CD4-positive, alpha-beta T cell treated with Interferon alpha-2 for 1 hour (primary cell): ENCODE measurements at places on chromosomes 1 and 21.
A peak's percentile ranks its signal among the peaks of the same experiment; 100 is the strongest.

DNA sequence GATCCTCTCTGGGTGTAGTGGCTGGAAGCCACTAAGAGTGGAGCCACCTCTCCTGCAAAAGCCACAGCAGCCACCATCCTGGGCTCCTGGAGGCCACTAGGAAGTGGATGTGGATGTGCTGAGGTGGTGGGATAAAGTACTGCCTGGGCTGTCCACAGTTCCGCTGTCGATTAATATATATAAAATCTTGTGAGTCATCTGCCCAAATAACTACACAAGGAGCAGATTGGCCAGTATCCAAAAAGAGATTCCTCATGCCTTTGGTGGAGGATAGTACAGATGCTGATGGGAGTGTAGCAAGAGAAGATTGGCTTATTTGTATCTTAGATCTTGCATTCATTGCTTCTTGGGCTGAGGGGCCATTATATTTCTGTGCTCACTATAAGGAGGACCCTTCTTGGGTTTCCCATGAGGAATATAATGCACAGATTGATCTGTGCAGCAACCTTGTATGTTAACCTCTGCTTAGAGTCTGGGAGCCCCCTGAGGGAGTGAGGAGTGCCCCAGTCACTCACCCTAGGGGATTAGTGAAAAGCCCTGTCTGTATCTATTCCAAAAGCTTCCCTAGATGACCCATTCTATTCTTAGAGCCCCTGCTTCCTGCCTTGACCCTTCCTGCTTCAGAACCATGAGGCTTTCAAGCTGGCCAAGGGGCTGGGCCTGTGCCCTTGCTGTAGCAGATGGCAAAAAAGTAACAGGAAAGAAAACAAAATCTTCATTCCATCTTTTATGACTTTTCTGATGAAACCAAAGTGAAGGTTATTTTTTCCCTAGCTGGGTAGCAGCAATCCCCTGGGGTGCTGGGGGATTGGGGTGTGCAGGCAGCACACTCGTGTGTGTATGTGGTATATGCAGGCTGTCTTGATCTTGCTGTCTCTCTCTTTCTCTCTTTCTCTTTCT is 31.7 kb downstream of the RCSD1 start:
- no peak for DNase-seq

DNA sequence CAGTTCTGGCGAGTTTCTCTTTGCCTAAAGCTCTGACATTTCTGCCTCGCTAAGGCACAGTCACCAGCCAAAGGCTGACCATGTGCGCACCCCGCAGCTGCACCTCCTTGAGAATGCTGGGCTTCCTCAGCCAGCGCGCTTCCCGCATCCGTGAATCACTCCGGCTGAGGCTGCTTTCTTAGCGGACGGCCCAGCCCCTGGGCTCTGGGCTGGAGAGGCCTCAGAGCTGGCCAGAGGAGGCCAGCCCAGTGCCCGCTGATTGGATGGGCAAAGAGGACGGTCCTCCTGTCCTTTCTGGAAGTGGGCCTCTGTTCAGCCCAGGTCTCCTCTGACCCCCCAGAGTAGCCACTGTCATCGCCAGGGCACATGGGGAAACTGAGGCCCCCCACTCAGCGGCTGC is 56.1 kb downstream of the PRDM16 start:
- DNase-seq, result no peak

GRCh38 chr1:51523931-51524330 is 4.9 kb upstream of the EPS15 start:
- DNase-seq, result no peak

GRCh38 chr1:184854036-184854435 is 99.4 kb upstream of the EDEM3 start:
- DNase-seq, result no peak

GRCh38 chr21:14864211-14865021 is 200.4 kb downstream of the NRIP1 start:
- peak; percentile 26 for DNase-seq

DNA sequence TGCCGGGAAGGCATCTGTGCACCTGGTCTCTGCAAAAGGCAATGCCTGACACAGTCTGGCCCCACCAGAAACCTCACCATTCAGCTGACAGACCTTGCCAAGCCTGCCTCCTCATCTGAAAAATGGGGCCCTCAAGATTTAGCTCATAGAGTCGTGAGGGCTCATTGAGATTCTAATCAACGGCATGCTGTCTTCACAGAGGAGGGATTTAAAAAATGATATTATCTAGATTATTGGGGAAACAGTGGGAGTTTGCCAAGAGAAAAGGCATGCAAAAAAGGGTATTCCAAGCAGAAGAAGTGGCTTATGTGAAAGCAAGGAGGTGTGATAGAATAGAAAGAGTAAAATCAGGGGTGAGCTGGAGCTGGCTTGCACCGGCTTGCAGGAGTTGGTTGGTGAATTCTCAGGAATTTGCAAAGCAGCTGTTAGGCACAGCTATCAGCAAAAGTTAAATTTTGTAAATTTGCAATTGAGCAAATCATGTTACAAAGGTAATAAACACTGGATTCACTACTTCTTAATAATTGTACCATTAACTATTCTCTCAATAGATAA is 91.7 kb upstream of the WNT4 start:
- DNase-seq, result no peak

GRCh38 chr1:65421351-65422025 is 1.0 kb downstream of the LEPR start:
- peak; percentile 1 for DNase-seq

DNA sequence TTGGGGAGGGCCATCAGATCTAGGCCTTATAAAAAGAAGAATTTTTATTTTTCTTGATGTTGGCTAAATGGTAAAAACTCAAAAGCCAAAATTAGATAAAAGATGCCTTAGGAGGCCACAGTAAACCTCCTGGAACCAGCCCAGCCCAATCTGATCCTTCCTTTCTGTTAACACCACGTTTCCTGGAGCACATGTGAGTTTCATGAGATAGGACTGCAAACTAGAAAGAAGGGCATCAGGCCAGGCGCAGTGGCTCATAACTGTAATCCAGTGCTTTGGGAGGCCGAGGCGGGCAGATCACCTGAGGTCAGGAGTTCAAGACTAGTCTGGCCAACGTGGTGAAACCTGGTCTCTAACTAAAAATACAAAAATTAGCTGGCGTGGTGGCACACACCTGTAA is 6.7 kb downstream of the HSF2BP start:
- DNase-seq, result no peak

GRCh38 chr1:208965351-208965750 is 618.2 kb upstream of the CAMK1G start:
- DNase-seq, result no peak

- DNase-seq, result no peak
These were observed 18.5 kb downstream of the UBE2G2 start for GRCh38 chr21:44783020-44783696.

GRCh38 chr1:240946926-240947325 is 335.0 kb upstream of the GREM2 start:
- DNase-seq, result no peak

- peak; percentile 46 for DNase-seq
These were observed 83.3 kb downstream of the MPZL1 start for GRCh38 chr1:167805041-167805556.

- DNase-seq, result no peak
These were observed 53.8 kb downstream of the LYPLAL1 start for GRCh38 chr1:219227360-219228057.

DNA sequence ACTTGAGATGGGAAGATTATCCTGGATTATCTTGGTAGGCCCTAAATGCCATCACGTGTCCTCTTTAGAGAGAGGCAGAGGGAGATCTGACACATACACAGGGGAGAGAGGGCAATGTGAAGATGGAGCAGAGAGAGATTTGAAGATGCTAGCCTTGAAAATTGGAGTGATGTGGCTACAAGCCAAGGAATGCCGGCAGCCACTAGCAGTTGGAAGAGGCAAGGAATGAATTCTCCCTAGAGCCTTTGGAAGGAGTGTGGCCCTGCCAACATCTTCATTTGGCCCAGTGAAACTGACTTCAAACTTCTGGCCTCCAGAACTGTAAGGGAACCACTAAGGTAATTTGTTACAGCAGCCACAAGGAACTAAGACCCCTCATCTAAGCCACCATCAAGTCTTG is 8.9 kb upstream of the CAMTA1 start:
- no peak for DNase-seq

DNA sequence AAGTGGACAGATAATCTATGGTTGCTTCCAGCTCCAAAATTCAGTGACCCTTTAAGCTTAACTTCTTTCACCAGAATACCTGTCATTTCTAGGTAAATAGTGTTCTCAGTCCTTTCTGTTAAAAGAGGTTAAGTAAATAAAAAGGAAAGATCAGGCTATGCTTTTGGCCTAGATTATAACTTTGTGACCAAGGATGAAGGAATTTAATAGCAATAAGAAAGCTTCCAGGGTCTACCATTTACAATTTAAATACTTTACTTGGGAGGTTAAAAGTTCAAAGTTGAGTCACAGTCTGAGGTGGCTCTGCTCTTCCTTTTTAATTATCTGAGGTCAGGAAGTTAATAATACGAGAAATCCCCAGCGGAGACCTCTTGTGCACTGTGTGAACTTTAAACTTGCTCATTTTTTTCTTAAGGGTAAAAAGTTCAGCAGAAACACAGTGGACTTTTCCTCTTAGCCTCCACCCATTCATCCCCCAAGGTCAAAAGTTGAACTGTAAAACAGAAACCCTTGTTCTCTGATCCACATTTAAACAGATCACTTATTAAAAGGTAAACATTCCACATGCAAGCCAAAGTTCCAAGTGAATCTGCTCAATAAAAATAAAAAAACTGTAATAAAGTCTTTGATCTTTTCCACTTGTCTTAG is 187.1 kb downstream of the NRIP1 start:
- no peak for DNase-seq

DNA sequence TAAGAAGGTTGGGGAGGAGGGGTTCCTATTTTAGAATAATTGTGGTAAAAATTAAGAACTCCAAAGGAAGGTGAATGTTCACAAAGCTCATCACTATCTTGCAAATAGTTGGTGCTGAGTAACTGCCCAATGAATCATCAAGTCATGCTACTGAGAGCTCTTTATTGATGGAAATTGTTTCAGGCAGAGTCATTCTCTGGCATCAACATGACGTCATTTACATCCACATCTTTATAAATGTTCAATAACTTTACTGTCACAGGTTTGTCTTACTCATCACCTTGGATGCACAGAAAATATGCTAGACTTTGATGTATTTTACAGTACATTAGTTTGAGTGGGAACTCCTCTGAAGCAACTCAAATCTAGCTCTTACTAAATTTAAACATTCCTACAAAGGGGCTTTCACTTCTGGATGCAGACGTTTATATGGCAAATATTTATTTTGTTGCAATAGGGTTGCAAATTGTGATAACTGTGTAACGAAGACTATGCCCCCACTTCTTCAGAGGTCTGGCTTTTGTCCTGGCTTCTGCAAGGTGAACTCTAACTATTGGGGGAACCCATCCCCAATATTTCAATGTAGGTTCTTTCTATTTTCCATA is 273.7 kb upstream of the AJAP1 start:
- DNase-seq, result no peak

- no peak for DNase-seq
These were observed 62.1 kb downstream of the MATN1 start for GRCh38 chr1:30661311-30661710.

- peak; percentile 4 for DNase-seq
These were observed 535 bp downstream of the SETD4 start for GRCh38 chr21:36059823-36060158.

- DNase-seq, result no peak
These were observed 333.8 kb downstream of the PTPRU start for GRCh38 chr1:29569971-29570634.

GRCh38 chr1:151368393-151369301 is 3.9 kb downstream of the SELENBP1 start:
- DNase-seq, result no peak

- peak; percentile 98 for DNase-seq
These were observed 116.8 kb downstream of the TOMM20 start for GRCh38 chr1:235011599-235012435.

DNA sequence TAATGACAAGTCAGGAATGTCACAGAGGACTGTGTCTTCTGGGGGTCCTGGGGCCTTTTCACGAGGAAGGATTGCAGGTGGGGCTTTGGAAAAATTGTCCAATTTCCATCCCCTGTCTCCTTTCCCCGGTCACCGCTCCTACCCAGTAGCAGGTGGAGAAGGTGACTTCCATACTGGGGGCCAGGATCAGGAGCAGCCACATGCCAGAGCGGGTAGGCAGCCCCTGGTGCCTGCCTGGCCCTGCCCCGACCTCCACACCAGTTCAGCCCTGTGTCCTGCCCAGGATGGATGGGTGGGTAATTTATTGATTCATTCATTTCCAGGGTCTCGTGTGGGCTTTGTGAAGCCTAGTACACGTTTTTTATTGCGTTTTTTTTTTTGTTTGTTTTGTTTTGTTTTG is 51.7 kb downstream of the PRKCZ start:
- DNase-seq, result no peak

DNA sequence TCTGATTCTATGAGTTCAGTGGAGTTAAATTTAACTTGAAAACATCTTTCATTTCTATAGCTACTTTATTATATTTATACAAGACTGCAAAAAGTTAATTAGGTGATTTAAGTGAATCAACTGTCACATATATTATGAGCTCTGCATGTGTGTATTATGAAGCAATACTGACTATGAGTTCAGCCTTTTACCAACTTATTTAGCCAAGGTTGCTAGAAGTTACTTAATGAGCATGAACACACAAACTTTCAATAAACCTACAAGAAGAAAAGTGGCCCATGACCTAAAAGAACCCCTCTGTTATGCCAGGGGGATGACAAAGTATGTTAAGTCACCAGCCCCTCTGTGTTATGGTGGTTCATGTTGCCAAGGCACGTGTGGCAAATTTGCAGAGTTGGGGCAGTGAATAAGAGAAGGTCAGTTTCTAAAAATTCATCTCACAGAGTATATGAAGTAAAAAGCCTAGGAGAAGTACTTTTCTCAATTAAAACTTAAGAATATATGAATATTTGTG is 86.7 kb upstream of the LYPLAL1 start:
- DNase-seq, result no peak

DNA sequence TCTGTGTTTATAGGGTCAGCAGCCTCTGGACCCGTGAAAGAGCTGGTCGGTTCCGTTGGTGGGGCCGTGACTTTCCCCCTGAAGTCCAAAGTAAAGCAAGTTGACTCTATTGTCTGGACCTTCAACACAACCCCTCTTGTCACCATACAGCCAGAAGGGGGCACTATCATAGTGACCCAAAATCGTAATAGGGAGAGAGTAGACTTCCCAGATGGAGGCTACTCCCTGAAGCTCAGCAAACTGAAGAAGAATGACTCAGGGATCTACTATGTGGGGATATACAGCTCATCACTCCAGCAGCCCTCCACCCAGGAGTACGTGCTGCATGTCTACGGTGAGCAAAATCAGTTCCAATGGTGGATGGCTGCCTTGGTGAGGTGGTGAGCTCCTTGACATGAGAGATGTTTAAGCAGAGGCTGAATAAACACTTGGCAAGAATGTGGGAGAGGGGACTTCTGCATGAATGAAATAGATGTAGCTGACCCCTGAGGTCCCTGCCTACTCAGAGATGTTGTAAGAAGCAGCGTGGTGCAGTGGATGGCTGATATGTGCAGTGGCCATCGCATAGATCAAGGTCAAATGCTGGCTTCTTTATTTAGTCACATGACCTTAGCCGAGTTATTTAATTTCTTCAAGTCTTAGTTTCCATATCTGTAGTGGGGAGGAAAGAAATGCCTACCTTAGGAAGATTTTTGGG is 9.3 kb downstream of the SLAMF7 start:
- DNase-seq, result no peak

GRCh38 chr1:39690794-39691382 is 345 bp downstream of the HPCAL4 start:
- DNase-seq, result no peak
